ENCODE measurements at places on chromosomes 16 and 17.

DNA sequence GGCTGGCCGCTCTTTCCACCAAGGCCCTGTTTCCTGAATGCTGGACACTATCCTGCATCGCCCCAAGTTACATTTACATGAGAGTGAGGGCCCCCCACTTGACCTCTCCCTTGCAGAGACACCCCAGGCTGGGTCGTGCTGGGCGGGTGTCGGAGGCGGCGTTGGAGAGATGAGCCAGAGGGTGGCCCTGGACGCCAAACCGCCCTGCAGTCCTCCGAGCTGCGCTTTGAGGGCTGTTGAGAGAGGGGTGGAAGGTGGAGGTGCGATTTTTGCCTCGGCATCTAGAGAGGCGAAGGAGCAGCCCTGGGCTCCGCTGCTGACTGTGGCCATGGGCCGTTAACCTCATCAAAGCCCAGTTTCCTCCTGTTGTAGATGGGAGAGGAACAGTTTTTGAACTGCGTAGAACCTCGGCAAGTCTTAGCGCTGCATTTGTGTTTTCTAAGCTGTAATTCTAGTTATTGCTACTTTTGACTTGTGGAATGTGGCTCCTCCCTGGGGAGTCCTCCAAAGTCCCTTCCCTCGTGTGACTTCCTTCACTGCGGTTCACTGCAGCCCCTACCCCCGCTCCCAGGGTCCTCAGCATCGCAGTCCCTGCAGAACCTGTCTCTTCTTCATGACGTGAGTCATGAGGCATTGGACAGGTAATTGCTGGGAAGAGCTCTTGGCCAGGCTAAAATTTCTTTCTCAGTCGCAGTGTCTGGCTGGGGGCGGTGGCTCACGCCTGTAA, 986 bp upstream of the ELOB start:
- no peak for DNase-seq

GRCh38 chr17:12634789-12635414, 30.8 kb upstream of the MYOCD start:
- DNase-seq = no peak

DNA sequence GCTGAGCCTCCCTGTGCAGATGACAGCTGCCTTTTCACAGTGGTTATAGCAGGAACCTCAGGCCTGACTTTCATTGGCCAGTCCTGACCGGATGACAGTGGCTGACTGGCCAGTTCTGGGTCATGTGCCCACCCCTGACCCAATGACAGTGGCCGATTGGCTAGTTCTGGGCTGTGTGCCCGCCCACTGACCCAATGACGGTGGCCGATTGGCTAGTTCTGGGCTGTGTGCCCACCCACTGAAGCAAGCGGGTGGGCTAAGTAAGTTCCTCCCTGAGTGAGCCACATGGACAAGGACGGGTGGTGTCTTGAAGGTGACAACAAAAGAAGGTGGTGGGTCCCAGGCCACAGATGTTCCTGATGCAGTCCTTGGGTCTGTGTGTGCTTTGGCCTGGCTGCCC, 9.5 kb downstream of the DEF8 start:
- DNase-seq = no peak

- no peak for DNase-seq
Observed at GRCh38 chr17:11170881-11171280, 70.1 kb upstream of the SHISA6 start.

DNA sequence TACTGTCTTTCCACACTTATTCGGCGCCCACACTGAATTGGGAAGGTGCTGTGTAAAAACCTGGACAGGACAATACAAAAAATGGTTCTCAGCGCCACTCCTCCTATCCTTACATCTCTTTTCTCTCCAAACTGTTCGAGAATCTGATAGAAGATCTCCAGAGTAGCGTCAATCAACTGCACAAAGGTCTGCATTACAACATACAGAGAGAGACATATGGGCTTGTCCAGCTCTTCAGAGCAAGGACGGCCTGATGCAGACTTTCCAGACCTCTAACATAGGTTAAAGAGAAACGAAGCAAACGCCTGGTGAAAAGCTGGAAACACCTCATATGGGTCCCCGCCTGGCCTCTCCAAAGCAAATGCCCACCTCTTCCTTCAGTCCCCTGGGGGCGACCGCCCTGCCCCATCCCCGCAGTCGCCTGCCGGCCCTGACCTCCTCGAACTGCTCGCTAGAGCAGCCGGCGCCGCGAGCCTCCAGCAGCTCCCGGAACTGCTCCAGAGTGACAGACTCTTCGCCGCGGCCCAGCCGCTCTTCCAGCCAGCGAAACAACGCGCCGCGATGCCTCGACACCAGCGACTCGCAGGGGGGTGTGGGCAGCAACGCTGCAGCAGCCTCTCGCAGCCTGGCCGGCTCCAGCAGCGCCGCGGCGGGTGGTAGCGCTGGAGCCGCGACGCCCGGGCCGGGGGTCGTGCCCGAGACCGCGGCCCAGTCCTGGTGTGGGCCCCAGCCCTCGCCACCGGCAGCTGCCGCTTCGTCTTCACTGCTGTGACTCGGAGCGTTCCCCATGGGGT, 526 bp downstream of the ZZEF1 start:
- peak; percentile 23 for DNase-seq

GRCh38 chr17:19244781-19245180, 7.6 kb downstream of the EPN2 start:
- DNase-seq = no peak

GRCh38 chr17:71111934-71112333, 942.6 kb downstream of the KCNJ2 start:
- DNase-seq = no peak

- no peak for DNase-seq
Observed at GRCh38 chr16:46843898-46844642, 13.1 kb upstream of the C16orf87 start.

GRCh38 chr16:81940781-81941560, 70.3 kb downstream of the SDR42E1 start:
- DNase-seq = no peak

GRCh38 chr16:54546521-54546920, 259.9 kb upstream of the IRX3 start:
- no peak for DNase-seq

DNA sequence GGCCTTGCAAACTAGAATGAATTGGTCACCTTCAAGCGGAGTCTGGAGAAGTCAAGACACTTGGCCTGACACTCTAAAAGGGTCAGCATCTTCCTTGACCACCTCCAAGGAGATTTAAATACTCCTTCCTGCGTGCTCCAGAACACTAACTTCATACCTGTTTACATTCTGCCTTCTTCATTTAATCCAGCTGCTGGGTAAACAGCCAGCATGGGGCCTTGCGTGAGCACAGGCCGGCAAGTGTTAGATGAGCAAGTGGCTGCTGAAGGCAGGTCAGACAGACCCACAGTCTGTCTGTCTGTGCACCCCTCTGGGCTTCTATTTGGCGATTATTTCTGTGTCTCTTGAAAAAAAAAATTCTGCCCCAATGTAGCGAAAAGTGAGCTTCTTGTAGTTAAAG, 153.8 kb downstream of the MSI2 start:
- DNase-seq = no peak

DNA sequence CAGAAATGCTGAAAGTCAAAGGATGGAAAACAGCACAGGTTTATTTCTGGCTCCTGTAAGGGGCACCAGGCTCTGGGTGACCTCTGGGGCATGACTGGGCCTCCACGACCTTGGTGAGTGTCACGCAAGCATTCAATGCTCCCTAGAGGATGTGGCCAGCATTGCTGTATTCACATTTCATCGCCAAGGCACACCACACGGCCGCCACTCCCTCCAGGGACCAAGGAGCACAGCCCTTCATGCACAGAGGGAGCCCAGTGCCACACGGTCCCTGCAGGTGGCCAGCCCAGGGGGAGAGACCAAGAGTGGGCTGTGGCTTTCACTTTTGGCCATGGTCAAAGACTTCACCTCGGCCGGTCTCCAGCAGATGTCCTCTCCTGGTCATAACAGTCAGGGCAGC, 137.4 kb upstream of the TNRC6C start:
- no peak for DNase-seq

- no peak for DNase-seq
Observed at GRCh38 chr17:57803021-57803420, 46.8 kb downstream of the MRPS23 start.

DNA sequence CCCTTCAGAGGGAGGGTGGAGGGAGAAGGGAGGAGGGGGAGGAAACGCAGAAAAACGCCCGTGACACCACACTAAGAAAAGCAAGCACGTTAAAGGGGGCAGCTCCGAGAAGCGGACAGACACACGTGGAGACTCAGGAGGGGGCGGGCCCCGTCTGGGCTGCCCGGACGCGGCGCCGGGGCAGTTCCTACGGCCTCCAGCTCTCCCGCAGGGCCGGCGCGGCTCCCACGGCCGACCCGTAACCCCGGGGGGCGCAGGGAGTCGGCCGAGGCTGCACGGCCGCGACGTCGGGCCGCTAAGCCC, 362 bp downstream of the KLHDC4 start:
- DNase-seq = no peak

DNA sequence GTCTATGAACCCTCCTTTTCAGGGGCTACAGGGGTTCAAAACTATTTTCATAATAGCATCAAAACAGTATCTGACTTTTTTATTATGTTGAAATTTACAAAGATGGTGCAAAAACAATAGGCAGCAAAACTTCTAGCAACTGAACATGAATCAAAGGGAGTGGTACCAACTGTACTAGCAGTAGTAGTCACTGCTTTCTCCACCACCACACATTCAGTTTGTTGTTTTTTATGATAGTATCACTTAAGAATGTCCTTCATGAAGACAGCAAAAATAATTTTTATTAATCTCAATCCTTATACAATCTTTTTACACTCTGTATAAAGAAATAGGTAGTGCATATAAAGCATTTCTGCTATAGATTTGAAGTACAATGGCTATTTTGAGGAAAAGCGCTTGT, 47.6 kb downstream of the MED13 start:
- no peak for DNase-seq

GRCh38 chr17:2849327-2849670, 53.1 kb downstream of the RAP1GAP2 start:
- DNase-seq = no peak

- DNase-seq = no peak
Observed at GRCh38 chr16:84948851-84949610, 62.3 kb downstream of the ZDHHC7 start.

DNA sequence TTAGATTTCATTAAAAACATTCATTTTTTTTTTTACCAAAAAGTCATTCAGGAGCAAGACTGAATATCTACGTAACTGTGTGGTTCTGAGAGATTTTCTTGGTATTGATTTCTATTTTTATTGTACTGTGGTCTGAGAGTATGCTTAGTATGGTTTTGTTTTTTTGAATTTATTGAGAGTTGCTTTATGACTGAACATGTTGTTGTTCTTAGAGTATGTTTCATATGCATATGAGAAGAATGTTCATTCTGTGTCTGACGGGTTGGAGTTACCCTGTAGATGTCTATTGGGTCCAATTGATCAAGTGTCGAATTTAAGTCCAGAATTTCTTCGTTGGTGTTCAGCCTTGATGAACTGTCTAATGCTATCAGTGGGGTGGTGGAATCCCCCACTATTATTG, 306.0 kb upstream of the KCNJ16 start:
- DNase-seq = no peak

DNA sequence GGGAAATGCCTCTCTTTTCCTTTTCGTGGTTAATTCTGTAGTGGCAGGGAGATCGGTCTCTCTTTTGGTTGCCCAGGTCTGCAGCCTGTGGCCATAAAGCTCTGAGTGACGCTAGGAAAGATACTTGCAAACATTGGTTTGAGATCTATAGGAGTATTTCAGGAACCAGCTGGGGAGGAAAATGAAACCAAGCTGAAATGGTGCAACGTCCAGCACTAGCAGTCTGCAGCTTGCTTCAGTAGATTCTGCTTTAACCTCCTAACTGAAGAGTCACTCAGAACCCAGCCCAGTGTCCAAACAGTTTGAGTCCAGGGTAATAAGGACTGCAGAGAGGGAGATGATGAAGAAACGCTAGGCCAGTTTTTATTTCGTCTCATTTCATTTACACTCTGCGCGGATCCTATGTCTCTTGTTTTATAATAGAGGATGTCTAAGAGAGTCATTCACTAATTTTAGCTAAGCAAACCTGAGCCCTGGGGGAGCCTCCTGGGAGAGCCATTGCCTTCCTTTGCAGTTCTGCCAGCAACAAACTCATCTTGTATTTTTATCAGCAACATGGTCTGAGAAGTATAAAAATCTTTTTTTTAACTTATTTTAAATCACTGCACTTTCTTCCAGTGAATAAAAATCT, 12.0 kb downstream of the SP2 start:
- DNase-seq = no peak

Data from stimulated activated CD4-positive, alpha-beta T cell treated with anti-CD3 and anti-CD28 coated beads, Interleukin-2, amount 100 ng/mL, for 48 hours (primary cell).